ENCODE measurements at places on chromosomes 5 and 9.

- no peak for DNase-seq
Measured at GRCh38 chr5:45399041-45399440, 297.1 kb downstream of the HCN1 start.

DNA sequence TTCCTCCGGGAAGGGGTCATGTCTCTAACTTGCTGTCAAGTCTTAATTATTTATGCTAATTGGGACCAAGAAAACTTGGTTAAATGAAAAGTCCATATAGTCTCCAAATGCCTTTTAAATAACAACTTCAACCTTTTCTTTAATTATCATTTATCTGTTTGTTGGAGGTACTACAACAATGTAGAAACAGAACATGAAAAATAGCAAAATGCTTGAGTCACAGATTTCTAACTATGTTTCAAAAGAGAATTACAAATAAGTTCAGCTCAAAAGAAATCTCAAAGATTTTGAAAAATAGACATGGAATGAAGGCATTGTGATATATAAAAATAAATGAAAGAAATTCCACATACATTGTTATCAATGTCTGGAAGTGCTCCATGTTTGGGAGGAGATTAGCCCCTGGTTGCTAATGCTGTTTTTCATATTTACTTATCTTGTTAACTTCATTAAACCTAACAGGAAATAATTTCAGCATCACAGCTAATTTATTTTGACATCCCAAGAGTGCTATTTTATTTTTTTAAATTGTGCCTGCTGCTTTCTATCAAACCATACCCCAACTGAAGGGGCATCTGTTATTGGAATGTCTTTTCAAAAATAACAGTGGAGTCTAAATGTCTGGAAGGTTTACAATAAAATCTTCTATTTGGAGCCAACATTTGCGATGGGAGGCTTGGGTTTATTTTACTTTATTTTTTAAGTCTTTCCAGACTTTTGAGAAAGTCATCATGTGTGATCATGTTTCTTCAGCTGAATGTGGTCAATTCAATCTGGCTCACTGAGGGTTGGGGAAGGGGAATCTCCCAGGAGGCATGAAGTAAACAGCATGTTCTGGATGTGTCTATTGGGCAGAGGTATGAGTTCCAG, 53.1 kb upstream of the ANKRD55 start:
- DNase-seq = no peak

DNA sequence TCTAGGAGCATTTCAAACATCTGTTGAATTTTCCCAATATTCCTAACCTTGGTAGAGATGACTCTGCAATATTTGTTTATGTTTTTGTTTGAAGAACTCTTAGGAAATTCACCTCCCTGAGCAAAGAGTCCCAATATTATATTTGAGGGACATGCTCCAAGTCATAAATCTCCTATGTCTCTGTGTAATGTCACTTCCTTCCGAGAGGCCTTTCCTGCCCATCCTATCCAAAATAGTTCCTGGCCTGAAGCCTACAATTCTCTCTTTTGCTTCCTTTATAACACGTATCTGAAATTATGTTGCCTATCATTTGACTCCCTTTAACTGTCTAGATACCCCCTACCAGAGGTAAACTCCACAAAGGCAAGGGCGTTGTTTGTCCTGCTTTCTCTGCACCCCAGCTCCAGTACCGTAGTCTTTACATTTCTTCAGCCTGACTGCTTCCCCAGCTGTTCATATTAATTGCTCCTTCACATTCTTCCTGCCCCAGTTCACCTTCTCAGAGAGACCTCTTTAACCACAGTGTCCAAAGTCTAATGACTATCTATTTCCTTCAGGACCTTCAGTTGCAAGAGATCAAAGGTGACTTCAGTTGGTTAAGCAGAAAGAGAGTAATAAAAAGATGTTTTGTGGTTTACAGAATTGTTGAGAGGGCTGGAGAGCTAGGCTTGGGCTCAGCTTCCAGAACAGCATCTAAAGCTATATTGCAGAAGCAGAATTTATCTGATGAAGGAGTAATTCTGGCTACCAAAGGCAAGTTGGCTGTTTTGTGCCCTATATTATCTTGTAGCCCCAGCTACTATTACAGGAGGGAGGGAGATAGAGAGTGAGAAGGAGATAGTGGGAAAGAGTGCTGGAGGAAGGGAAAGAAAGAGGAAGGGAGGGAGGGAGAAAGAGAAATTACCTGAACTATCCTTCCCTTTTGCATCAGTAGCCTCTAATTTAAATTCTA, 109.3 kb upstream of the TMEM161B start:
- no peak for DNase-seq

DNA sequence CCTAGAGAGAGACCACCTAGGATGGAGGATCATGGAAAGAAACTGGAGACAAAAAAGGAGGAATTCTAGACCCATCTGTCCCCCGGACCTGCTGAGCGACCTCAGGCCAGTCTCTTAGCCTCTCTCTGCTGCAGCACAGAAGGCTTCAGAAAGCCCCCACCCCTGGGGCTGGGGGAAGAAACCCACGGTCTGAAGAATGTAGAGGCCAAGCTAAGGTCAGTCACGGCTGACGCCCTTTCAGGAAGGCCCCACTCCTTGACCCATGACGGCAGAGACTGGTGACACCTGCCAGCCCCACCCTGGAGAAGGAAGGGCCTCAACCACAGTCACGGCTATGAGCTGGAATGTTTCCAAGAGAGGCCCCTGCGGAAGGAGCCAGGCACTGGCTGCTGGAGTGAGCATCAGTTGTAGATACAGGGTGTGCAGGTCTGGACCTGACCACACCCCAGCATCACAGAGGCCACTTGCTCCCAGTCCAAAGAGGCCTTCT, 120.5 kb upstream of the BOD1 start:
- no peak for DNase-seq

- DNase-seq = no peak
Measured at GRCh38 chr9:137582286-137582860, 3.6 kb upstream of the DPH7 start.
